MV-4-11 (cell line): ENCODE measurements at places on chromosomes 1 and 21.

DNA sequence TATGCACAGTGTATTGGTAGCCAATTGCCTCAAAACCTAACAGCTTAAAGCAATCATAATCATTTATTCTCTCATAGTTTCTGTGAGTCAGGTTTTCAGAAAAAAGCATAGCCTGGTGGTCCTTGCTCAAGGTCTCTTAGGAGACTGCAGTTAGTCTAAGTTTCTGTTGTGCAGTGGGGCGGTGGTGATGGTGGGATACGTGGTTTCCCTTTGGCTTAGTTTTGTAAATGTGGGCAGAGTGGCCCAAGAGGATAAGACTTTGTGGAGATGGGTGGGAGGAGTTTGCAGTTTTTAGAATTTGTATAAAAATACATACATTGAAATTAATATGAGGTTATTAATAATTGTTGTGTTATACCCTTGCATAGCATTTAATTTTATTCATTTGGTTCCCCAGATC is 68.6 kb downstream of the NOS1AP start:
- DNase-seq: no peak

DNA sequence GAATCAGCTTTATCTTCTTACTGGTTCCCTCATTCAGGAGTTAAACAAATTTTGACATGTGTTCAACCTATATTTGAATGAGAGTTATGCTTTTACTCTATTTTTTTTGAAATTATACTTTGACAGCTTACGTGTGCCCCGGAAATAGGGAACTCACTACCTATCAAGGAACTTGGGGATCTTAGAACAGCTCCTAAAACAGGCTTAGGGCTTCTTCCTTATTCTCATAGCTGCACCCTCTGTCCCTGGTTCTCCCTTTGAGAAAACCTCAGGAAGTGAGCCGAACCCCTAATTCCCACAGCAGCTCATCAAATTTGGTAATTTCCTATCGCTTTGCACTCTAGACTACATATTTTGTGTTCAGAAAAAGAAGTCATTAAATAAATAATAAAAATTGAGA is 81.2 kb upstream of the RUNX3 start:
- peak; percentile 38 for DNase-seq

DNA sequence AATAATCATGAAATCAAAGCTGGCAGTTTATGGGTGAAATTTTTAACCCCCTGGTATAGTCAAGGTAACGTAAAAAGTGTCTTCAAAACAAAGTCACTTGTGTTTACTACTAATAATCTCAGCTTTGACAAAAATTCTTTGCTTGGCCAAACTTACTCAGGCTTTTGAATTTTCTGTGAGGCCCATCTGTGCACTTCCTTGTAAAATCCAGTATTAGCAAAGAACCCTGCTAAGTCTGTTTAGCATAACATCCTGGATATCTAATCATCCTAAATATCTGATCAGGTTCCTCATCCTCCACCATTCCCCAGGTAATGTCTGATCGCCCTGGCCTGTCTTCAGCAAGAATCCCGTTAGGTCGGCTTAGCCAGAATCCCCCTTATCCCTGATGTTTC is 3.0 kb downstream of the LYST start:
- DNase-seq: no peak

GRCh38 chr1:26280333-26281042 is 602 bp downstream of the SH3BGRL3 start:
- peak; percentile 76 for DNase-seq

DNA sequence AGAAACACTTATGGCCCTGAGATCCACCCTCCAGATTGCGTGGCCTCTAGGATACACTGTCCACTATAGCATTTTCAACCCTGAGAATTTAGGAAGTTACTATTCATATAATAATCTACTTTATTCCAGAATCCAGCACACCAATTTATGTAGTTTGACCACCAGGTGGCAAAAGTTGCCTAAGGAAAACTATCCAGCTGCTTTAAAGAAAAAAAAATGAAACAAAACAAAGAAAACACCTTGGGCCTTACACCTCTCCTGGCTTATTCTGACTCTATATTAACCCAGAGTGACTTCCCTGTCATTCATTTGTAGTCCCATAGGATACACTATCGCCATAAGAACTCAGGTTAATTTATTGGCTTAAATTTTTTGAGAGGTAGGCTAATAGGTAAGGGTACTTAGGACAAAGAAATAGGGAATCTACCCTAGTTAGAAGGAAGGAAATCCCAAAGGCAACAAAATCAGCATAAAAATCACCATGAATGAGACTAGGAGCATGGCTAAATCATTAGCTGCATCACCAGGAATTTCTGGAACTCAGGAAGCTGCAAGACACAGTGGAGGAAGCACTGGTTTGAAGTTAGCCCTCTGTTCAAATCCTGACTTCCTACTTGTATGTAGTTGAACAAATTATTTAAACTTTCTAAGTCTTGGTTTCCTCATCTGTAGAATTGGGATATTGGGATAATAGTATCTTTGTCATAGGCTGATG is 107.5 kb downstream of the SPAG17 start:
- DNase-seq: no peak

DNA sequence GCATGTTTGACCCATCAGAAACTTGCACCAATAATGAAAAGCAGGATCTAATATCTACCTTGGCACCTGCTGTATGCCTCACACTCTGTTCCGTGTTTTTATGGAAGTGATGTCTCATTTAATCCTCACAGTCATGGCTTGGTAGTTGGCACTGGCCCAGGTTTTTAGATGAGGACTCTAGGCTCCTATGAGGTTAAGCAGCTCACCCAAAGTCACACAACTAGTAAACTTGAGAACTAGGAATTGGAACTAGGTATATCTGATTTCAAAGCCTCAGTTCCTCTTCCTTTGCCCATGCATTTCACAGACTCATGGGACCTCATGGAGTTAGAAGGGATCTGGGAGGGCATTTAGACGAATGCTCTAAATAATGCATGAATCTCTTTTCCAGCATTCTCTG is 21.3 kb upstream of the TARBP1 start:
- DNase-seq: peak; percentile 73

DNA sequence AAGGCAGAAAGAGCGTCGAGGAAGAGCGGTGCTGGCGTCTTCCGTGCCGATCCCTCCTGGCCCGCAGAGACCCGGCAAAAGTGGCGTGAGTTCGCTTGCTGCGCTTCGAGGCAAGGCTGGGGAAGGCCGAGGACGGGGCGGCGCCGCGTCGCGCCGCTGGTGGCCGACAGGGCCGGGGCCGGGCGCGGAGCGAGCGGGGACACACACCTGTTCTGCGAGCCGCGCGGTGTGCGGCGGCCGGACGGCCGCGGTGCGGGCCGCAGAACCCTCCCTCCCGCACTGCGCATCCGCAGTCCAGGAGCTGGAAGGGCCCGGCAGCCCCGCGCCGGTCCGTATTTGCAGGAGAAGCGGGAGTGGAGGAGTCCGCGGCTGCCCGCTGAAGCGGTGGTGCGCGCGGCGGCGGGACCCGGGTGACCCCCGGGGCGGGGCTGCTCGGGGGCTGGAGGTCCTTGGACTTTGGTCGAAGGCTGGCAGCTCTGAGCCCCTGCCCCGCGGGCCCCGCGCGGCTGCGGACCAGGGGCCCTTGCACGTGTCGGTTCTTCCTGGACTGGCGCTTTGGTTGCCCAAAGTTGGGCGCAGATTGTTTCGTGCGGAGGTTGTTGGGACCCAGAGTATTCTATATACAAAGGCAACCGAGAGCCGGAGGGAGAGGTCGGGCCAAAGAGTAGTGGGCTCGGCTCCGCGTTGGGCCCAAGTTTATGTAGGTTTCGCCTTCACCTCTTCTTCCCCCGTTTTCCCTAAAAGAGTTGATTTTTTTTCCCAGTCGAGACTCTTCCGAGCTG is 2.6 kb downstream of the RNF220 start:
- no peak for DNase-seq

DNA sequence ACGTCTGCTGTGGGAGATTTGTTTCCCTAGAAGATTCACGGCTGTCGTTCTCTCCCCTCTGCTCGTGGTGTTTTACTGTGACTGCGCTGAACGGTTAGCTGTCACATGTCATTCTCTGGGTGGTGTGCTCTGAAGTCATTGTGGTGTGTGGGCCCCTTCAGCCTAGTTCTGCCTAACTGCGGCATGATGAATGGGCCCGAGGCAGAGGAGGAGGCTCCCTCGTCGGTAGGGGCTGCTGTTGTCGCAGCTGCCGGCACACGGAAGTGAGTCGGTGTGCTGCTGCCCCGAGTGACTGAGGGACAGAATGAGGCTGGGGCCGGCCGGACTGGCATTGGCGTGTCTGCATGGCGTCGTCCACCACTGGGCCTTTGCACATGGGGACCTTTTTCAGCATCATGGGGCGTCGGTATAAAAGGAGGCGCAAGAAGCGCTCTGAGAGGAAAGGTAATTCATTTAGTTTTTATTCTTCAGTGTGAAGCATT is 77.9 kb downstream of the ADARB1 start:
- peak; percentile 93 for DNase-seq

GRCh38 chr1:31677401-31677800 is 26.4 kb downstream of the COL16A1 start:
- DNase-seq: no peak

DNA sequence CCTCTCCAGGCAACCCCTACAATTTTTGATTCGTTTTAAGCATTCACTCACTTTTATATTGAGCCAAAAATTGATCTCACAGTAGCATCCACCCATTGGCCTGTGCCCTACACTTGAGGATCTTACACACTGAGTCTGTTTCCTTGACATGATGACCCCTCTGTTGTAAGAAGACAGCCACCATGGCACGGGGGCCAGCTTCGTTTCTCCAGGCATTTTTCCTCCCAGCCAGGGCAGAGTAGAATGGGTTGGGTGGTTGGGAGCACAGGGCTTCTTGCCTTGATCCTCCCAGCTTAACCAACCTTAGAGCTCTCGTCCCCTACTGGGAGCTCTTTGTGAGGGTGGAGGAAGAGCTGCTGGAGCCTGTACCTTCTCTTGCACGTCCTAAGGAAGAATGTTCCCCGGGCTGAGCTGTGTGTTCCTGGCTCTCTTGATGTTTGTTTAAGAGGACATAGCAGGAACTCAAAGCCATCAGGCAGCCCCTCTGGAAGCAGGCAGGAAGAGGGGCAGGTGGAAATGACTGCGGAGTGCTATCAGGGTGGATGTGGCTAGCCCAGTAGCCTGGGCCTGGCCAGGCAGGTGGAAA is 213.2 kb upstream of the TMEM51 start:
- no peak for DNase-seq
